Astrocyte (in vitro differentiated cells and primary cell): ENCODE measurements at places on chromosomes 7 and 10. TPM values are rescaled to one million over a fixed set of nuclear protein-coding genes. Genes with fewer than 3 reads are reported as not detected.

- DNase-seq: peak; percentile 23
Measured at GRCh38 chr7:30171766-30172447, 37.1 kb downstream of the MTURN start.

DNA sequence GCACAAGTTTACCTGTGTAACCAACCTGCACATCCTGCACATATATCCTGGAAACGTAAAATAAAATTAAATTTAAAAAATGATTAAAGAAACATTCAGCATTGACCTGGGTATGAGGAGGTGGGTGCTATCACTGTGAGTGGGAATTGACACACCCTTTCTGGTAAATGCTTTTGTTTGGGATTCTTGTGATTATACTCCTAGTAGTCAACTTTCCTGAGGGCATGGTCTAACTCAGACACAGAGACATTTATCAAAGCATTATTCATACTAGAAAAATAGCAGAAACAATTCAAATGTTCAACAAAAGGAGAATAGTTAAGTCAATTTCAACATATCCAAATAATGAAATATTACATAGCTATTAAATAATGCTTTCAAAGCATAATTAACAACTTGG lies 44.2 kb downstream of the CNNM2 start:
- DNase-seq: no peak

GRCh38 chr10:60549686-60550085 lies 160.0 kb upstream of the ANK3 start:
- no peak for DNase-seq

DNA sequence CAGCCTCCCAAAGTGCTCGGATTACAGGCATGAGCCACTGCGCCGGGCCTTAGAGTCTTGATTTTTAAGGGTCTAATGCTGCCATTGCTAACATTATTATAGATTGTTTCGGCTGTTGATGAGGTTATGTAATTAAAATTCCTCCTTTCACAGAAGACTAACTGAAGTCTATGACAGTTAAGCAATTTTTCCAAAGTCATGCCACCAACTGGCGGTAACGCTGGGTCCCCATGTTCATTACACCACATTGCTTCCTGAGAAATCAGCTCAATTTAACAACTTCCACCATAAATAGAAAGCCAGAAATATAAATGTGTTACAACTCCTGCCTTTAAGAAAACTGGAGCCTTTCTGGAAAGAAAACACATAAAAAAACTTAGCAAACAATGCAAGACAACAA lies 3.5 kb downstream of the ERLIN1 start:
- no peak for DNase-seq

DNA sequence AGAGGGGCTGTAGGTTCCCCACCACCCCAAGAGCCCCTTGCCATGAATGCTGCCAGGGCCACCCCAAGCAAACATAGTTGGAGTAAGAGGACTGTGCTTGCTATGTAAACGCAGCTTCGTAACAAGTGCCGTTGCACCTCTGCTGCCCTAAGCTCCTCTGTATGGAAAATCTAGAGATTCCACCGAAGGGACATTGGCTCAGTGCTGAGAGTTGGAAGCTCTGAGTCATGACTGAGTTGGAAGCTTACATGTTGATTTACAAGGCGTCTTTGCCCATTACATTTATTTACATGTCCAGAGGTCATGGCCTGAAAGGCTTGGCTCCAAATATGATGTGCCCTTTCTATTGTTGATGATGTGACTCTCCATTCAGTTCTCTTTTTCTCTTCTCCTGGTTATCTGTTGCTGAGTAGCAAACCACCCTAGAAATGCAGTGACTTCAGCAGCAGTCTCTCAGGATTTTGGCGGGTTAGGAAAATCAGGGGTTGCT lies 233.1 kb upstream of the TCF7L2 start:
- peak; percentile 54 for DNase-seq

Gene CDC14C
- 0.14 and 0.17 TPM in 2 replicates for total RNA-seq

Gene SMARCD3
- 47.7 and 50.0 TPM in 2 replicates for total RNA-seq

Gene CAV1
- 384 and 472 TPM in 2 replicates for total RNA-seq
